ENCODE measurements at places on chromosomes 7 and 10. TPM values are rescaled to one million over a fixed set of nuclear protein-coding genes. Genes with fewer than 3 reads are reported as not detected.

The RSPH10B2 gene
- total RNA-seq: not detected

The EPDR1 gene
- 144 TPM for total RNA-seq

The WAC gene
- 30.5 TPM for total RNA-seq

The DNAJC12 gene
- 3.2 TPM for total RNA-seq

The SPDYE18 gene
- not detected for total RNA-seq

The MOGAT3 gene
- not detected for total RNA-seq

The SLIT1 gene
- total RNA-seq: not detected

GRCh38 chr7:71271203-71271602, 139.3 kb downstream of the GALNT17 start:
- DNase-seq: no peak

DNA sequence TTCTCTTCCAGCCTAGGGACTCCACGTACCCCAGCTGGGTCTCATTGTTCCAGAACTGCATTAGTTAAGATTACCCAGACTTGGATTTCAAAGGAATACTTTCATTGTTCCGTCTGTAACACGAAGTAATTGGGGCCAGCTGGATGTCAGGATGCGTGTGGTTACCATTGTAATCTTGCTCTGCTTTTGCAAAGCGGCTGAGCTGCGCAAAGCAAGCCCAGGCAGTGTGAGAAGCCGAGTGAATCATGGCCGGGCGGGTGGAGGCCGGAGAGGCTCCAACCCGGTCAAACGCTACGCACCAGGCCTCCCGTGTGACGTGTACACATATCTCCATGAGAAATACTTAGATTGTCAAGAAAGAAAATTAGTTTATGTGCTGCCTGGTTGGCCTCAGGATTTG, 21.0 kb downstream of the LRRC17 start:
- peak; percentile 92 for DNase-seq

- no peak for DNase-seq
These were observed 285.5 kb downstream of the TCF7L2 start for GRCh38 chr10:113235508-113235907.

GRCh38 chr7:157266272-157266671, 70.5 kb upstream of the DNAJB6 start:
- DNase-seq: no peak

GRCh38 chr10:114303556-114303955, 64.5 kb downstream of the VWA2 start:
- DNase-seq: no peak

GRCh38 chr7:80679921-80680907, 41.8 kb downstream of the CD36 start:
- DNase-seq: no peak

GRCh38 chr10:132702601-132703418, 83.1 kb downstream of the NKX6-2 start:
- peak; percentile 61 for DNase-seq

DNA sequence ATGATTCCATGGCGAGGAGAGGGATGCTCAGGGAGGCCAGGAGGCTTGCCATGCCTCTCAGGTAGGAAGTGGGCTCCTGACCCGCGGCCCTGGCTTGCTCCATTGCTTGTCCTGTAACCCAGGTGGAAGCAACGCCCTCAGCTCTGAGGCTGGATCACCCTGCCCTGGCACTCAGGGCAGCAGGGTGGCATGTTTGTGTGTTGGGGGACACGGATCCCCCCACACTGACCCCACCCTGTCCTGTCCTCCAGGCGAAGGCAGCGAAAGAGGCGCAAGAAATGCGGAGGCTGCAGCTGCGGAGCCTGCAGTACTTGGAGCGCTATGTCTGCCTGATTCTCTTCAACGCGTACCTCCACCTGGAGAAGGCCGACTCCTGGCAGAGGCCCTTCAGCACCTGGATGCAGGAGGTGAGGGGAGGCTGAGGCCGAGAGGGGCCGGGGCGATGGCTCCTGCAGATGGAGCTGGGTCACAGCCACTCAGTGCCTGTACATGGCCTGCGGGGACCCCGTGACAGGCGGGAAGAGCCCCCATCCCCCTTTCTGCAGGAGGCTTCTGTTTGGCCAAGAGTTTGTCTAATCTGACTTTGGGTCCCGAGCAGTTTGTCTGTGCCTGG, 38.3 kb downstream of the PRF1 start:
- DNase-seq: no peak

GRCh38 chr10:76649723-76650127, 987.9 kb downstream of the KCNMA1 start:
- no peak for DNase-seq

- no peak for DNase-seq
These were observed 143.4 kb upstream of the CHST15 start for GRCh38 chr10:124236816-124237215.

DNA sequence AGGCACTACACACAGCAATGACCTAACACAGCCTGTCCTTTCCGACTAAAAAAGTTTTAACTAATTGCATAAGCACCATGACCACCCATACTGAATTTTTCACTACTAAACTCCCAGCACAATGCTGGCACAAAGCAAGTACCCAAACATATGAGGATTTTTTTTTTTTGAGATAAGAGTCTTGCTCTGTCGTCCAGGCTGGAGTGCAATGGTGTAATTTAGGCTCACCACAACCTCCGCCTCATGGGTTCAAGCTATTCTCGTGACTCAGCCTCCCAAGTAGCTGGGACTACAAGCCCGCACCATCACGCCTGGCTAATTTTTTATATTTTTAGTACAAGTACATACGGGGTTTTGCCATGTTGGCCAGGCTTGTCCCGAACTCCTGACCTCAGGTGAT, 5.1 kb downstream of the UBE2H start:
- DNase-seq: peak; percentile 23

GRCh38 chr7:5423306-5423975, at the start of gene TNRC18:
TNRC18 (minus strand) TSS chr7:5423834; CDS start chr7:5421246, 2,588 bp downstream.
- no peak for DNase-seq

- DNase-seq: no peak
These were observed 645 bp upstream of the SIRT1 start for GRCh38 chr10:67883710-67884312.

DNA sequence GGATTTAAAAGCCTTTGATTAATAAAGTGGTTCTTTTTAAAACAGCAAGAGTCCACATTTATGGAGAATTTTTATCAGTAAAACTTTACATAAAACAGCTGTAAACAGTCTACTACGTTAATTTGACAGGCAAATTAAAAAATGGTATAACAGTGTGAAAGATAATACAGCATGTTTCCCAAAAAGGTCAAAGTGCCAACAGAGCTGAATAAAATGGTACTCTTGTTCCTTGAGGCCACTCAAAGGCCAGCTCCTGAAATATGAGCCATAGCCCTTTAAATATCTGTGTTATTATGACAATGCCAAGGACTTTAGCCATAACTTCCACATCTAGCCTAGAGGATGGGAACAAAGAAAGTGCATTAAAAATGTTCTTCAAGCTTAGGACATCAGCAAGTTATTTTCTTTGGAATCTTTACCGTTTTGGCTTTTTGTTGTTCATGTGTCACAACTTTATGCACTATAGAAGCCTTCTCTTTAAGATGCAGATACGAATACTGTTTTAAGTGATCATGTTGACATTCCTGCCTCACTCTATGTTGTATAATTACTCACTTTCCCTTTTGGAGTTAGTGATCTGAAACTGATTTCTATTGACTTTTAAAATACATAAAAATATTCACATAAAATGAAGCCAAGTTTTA, 165.6 kb downstream of the RNLS start:
- no peak for DNase-seq

- no peak for DNase-seq
These were observed 131.5 kb downstream of the SFMBT2 start for GRCh38 chr10:7279303-7279702.

DNA sequence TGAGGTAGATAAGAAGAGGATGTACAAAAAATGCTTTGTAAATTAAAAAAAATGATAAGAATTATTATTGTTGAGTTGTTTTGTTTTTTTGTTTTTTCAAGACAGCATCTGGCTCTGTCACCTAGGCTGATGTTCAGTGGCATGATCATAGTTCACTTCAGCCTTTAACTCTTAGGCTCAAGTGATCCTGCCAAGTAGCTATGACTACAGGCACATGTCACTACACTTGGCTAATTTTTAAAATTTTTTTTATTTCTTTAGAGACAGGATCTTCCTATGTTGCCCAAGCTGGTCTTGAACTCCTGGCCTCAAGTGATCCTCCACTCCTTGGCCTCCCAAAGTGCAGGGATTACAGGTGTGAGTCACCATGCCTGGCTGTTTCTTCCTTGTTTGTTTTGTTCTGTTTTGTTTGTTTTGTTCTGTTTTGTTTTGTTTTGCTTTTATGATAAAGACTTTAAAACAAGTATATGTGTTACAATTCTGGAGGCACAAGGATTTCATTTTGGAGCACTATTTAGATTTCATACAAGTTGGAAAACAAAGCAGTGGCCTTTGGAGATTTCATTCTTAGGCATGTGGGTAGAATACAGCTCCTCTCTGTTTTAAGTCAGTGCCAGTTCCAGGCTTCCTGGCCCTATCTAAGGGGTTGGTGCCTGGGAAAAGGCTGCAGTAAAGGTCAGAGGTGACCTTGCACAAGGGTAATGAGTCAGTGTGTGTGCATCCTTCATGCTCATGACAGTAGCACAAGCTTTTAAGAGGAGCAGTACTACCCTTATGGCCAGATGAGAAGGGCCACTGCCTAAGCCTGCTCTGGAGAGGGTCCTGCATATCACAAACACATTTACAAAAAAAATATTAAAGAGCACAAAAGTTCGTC, 17.9 kb downstream of the FGFBP3 start:
- no peak for DNase-seq

GRCh38 chr7:87188930-87189329, 30.6 kb downstream of the TMEM243 start:
- DNase-seq: no peak

DNA sequence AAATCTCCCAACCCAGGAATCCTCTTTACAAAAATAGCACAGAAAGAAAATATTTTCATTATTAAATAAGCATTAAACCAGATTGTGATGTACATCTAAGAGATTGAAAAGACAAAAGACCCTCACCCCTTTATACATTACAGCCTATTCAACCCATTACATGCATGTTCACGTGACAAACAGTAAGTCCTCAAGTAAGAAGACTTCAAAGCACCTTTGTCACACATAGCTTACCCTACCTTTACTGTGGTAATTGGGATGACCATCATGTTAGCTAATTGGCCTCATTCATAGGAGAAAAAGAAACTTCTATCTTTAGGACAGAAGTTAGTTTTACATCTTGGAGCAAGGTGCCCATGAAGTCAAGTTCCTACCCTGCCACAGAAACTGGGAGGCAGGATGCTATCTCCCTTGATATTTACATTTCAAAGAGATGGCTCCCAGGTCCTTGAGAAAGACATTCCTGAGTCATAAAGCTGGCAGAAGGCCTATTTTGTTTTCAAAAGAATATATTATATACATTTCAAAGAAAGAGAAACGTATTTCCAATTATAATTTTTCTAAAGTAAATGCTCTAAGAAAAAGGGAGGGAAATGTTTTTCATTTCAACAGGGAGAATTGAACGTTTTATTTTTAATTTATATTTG, 48.1 kb downstream of the GNAI1 start:
- no peak for DNase-seq

DNA sequence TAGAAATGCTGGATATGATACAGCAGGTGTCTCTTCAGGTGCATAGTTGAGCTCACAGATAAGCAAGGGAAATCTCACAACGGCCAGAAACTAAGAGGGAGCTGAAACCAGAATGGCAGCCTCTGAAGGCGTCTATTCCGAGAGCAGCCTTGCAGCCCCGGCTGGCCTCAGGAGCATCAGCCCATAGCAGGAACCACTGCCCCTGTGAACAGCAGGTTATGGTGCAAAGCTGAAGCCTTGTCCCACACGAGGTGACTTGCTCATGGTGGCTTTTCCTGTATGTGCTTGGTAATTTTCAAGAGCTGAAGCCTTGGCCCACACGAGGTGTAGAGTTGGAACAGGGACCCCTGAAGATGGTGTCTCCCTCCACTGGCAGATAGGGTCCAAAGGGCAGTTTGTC, 33.2 kb downstream of the BNIP3 start:
- no peak for DNase-seq

DNA sequence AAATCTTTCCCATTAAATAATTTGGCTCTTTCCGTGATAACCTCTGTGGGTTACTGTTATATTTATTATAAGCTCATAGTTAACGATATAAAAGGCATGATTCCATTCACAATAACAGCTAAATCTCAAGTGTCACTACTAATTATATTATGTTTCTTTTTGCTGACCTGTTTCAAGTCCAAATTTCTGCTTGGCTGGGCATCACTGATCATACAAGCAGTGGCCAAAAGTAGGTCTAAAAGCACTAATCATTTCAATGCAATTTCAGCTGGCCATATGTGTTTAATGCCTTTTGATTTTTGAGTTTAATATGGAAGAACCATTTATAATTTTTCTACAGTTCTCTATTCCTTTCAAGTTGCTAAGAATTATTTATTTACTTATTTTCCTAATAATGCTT, 110.7 kb downstream of the SEMA3A start:
- no peak for DNase-seq

DNA sequence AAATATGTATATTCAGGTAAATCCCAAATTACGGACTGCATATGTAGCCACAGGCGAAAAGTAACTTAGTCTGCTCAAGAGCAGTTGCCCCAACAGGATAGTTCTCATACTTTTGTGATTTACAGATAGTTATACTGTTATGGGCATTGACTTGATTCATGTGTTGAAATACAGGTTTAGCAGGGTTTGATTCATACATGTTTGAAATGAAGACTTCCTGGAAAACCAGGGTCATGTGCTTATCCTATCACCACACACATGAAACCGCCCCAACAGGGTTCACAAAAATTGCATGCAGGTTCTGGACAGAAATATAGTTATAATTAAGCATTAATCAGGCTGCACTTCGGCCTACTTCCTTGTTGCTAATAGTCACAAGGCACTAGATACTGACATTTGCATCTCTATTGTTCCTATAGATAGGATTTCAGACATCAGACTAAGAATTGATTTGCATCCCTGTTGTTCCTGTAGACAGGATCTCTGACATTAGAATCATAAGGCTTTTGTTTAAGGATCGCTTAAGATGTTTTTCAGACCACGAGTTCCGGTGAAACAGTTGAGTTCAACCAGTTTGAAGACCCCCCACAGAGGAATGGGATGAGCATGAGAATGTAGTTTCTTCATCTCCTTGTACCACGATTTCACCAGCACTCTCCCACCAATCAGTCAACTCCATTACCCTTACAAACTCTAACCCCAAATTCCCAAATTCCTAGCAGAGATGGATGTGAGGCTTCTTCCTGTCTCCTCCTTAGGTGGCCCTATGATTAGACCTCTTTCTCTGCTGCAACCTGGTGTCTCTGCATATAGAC, 2.0 kb upstream of the ZNF398 start:
- no peak for DNase-seq

- DNase-seq: no peak
These were observed 203.0 kb downstream of the ELFN1 start for GRCh38 chr7:1873070-1873405.

DNA sequence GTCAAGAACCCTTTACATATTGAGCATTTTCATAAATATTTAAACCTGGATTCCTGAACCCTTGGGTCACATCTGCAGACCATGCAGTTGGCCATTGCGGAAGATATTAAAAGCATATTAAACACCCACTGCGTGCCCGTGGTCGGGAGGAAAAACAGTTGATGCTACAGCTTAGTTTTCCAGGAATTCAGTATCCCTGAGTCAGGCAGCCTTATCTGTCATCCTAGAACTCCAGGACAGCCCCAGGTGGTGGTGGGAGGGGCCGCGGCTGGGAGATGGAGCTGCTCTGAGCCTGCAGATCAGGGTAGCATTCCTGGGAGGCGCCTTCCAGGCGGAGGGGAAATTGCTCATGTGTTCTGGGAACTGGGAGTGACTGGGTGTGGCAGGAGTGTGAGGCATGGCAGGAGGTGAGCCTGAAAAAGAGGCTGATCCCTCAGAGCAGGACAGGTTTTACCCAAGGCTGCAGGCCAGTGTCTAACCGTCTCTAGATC, 222.9 kb upstream of the SH2B2 start:
- DNase-seq: no peak

GRCh38 chr10:122702275-122702674, 2.6 kb upstream of the C10orf120 start:
- DNase-seq: no peak

GRCh38 chr10:7438196-7438986, 27.6 kb upstream of the SFMBT2 start:
- no peak for DNase-seq
